ENCODE measurements at places on chromosomes 12 and 14.

DNA sequence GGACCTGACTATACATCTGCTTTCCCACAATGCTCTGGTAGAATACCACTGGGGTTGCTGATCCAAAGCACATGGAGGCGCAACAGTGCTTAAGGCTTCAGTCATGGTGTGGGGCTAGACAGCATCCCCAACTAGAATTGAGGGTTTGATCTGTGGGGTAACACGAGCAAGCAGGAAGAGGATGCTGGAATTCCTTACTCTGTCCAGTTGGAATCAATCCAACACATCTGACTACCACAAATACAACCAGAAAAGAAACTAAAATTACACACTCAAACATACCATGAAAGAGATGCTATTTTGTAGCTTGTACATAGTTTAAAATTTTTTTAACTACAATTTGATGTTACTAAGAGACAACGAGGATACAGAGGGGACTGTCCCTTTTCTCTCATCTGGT, 40.4 kb upstream of the GTF2A1 start:
- DNase-seq: no peak

DNA sequence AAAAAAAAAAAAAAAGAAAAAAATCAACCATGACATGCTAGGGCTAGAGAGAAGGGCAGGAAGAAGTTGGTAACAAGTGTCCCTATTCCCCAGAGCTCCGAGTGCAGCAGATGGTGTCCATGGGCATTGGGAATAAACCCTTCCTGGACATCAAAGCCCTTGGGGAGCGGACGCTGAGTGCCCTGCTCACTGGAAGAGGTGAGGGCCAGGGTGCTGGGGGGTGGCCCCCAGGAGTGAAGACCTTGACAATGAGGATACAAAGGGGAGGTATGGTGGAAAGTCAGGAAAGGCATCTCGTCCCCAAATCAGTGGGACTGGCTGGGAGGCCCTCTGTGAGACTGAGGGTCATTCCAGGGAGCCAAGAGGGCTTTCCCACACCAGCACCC, 11.6 kb downstream of the ZNF219 start:
- DNase-seq: no peak

GRCh38 chr14:59376686-59377085, 88.5 kb downstream of the GPR135 start:
- DNase-seq: no peak

- DNase-seq: peak; percentile 65
Observed at GRCh38 chr12:53508534-53509170, 1.4 kb upstream of the NPFF start.

DNA sequence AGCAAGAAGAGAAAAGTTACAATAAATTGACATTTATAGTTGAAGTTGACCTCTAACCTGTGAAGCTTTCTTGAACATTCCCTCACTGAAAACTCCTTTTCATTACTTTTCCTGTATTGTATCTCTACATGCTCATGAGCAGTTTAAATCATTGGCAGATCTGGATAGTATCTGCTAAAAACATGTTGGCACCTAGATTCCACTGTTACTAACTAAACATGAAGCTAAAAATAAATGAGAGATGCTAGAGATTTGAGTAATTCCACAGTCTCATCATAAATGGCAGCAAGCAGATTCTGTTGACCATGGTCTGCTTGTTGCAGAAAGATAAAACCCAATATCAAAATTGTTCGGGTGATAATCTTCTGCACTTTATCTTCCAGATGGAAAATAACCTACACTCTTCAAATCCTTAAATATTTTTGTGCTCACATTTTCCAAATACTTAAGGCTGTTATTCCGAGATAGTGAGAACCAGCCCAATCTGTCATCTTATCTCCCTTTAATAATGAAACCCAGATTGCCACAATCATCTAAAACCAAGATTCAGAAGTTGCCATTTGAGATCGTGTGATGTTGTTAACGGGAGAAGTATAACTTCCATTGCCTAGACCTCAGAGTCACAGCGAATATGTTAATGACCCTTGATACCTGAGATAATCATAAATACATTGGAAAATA, 171.0 kb upstream of the DAAM1 start:
- DNase-seq: no peak

DNA sequence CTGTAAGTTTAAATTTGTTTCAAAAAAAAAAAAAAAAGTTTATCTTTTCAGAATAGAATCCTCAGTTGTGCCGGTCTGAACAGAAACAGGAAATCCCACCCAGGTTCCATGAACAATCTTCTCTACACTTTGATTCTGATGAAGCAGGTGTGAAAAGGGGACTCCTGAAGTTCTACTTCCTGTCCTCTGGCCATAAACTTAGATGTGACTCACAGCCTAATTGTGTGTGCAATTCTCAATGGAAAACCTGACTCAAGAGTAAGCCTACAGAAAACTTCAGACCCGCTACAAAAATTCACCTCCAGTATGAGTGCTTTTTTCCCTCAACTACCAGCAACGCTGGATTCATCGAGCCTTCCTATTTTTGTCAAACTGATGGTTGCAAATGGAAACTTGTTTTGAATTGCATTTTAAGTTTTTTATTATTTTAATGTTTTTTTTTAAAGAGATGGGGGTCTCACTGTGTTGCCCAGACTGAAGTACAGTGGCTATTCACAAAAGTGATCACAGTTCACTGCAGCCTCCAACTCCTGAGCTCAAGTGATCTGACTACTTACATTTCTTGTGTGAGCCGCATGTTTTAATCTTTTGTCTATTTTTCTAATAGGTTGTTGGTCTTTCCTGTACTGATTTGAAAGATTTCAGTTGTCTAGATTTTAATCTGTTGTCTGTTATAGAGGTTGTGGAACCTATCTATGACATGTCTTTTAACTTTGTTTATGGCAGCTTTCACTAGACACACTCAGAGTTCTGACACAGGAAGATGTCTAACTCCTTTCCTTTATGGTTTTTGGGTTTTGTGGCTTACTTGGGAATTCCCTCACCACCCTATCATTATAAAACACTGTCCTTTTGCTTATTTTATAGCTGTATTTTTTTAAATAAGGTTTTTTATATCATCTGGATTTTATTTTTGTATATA, 37.6 kb downstream of the ATG14 start:
- DNase-seq: no peak
